T-cell (primary cell): ENCODE measurements at places on chromosomes 1 and 21. TPM values are rescaled to one million over a fixed set of nuclear protein-coding genes. Genes with fewer than 3 reads are reported as not detected.

DNA sequence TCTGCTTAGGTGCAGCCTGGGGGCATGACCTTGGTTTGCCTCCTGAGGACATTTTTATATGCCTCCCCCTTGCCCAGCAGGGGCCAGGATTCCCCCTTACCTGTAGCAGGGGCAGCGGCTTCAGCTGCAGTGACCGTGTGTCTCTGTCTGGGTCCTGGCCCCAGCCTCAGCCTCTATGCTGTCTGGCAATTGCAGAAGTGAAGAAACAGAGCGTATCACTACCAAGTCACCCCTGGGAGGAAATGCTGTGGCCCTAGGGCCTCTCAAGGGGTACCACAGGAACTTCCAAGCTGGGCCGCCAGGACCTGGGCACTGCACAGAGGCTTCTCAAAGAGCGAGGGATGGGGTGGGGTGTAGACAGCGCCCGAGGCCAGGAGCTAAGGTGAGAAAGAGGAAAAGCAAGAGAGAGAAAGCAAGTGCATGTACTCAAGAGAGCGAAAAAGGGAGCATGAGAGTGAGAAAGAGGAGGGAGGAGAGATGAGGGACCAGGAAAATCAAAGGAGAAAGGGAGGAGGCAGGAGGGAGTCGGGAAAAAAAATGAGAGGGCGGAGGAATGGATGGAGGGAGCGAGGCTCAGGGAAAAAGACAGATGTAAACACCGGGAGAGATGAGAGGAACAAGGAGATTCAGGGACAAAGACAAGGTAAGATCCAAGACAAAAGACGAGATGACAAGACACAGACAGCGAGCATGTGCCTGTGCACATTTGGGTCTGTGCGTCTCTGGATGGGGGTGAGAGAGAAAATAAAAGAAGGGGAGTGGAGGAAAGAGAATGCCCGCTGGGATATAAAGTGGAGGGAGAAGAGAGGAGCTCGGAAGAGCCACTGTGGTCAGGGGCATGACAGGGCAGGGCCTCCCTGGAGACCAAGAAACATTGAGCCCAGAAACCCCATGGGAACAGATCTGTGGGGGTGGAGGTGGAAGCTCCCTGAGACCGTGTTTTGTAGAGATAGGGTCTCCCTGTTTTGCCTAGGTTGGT, at the start of gene PTAFR:
PTAFR (minus strand) TSS at position 199 of the 979 bp plus-strand sequence. CDS start 25,669 bp downstream, outside the sequence.
- no peak for DNase-seq
- no peak within 1 kb of the TSS for H3K27ac ChIP-seq
- H3K4me1 ChIP-seq = peaks cover 31% of the 10 kb centered on the region
- no peak within 1 kb of the TSS for H3K4me3 ChIP-seq

Gene ATPAF1
- total RNA-seq = 22.0 TPM

Gene CR1
- 10.6 TPM for total RNA-seq

GRCh38 chr21:40152476-40152875, 285.2 kb downstream of the PCP4 start:
- no peaks in the 10 kb centered on the region for H3K27me3 ChIP-seq
- no peak overlapping the region for H3K27ac ChIP-seq
- no peak overlapping the region for H3K4me3 ChIP-seq
- H3K36me3 ChIP-seq = no peaks in the 10 kb centered on the region
- no peak for DNase-seq
- H3K4me1 ChIP-seq = no peaks in the 10 kb centered on the region

- H3K4me3 ChIP-seq = no peak overlapping the region
- DNase-seq = no peak
- peaks cover 60% of the 10 kb centered on the region for H3K4me1 ChIP-seq
- no peak overlapping the region for H3K27ac ChIP-seq
- no peaks in the 10 kb centered on the region for H3K36me3 ChIP-seq
Measured at GRCh38 chr1:22045604-22046228, 6.8 kb upstream of the CDC42 start.

Gene TMCO2
- not detected for total RNA-seq

DNA sequence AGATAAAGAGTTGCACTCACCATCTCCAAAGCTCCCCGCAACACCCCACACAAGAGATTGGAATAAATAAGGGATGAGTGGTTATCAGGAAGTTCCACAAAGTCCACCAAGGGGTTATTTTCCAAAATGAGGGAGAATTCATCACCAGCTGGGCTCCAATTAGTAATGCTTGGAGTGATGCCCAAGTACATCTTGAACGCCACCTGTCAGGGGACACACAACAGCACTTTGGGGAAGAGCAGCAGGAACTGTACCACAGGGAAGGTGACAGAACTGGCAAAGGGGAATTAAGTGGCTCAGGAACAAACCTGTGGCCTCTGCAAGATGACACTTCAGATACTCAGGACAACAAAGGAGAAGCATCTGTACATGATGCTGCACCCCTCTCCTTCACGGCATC, 11.5 kb downstream of the TRAPPC3 start:
- H3K4me3 ChIP-seq = no peak overlapping the region
- no peak overlapping the region for H3K27ac ChIP-seq
- H3K36me3 ChIP-seq = peaks cover 11% of the 10 kb centered on the region
- peaks cover 2% of the 10 kb centered on the region for H3K4me1 ChIP-seq

DNA sequence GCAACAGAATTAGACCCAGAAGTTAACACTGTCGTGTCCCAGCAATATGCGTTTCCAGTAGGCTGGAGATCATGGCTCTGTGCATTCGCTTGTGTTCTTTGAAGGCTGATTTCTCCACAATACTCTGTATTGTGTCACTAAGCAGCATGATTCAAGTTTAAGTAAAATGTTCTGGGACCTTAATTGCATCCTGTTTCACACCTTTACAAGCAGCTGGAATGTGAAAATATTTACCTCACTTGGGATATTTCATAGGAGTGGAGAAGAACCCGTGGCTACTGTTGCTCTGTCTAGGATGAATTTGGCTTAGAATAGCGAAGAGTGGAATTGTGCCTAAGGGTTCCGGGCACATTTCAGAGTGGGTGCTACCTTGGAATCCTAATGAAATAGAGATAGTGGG, 6.3 kb downstream of the PTGFRN start:
- DNase-seq = no peak
- no peak overlapping the region for H3K27ac ChIP-seq
- H3K4me3 ChIP-seq = no peak overlapping the region
- H3K27me3 ChIP-seq = no peaks in the 10 kb centered on the region
- H3K36me3 ChIP-seq = no peaks in the 10 kb centered on the region

DNA sequence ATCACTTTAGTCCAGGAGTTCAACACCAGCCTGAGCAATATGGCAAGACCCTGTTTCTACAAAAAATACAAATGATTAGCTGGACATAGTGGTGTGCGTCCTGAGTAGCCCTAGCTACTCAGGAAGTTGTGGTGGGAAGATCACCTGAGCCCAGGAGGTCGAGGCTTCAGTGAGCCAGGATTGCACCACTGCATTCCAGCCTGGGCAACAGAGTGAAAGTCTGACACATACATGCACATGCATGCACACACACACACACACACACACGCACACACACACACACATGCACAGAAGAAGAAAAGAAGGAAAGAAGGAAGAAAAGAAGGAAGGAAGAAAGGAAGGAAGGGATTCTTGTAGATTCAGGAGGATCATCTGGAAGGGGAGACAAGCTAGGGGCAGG, 104.4 kb upstream of the USP25 start:
- no peak for DNase-seq
- no peaks in the 10 kb centered on the region for H3K36me3 ChIP-seq
- H3K27ac ChIP-seq = no peak overlapping the region
- H3K4me3 ChIP-seq = no peak overlapping the region
- no peaks in the 10 kb centered on the region for H3K27me3 ChIP-seq
- H3K4me1 ChIP-seq = no peaks in the 10 kb centered on the region

DNA sequence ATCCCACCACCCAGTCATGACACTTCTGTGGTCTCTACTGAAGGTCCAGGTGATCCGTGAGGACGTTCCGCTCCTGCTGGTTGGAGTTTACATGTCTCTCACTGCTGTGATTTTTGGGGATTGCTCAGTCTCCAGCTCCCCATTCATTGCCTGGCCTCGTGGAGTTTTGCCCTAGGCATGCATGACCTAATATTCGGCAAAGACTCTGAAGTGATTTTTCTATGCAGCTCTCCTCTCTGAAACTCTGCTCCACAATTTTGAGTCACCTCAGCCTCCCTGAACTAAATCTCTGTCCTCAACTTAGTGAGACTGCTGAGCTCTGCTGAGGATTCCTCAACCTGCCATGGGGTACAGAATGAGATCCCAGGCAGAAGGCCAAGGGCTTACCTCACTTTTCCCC, 174.4 kb upstream of the FGGY start:
- H3K27ac ChIP-seq = no peak overlapping the region
- peaks cover 9% of the 10 kb centered on the region for H3K4me1 ChIP-seq
- H3K36me3 ChIP-seq = no peaks in the 10 kb centered on the region
- H3K27me3 ChIP-seq = no peaks in the 10 kb centered on the region
- DNase-seq = no peak

GRCh38 chr1:33610864-33611455, 138.5 kb downstream of the ZSCAN20 start:
- H3K4me3 ChIP-seq = no peak overlapping the region
- H3K27ac ChIP-seq = no peak overlapping the region
- H3K4me1 ChIP-seq = no peaks in the 10 kb centered on the region

Gene COL8A2
- 0.09 TPM for total RNA-seq

DNA sequence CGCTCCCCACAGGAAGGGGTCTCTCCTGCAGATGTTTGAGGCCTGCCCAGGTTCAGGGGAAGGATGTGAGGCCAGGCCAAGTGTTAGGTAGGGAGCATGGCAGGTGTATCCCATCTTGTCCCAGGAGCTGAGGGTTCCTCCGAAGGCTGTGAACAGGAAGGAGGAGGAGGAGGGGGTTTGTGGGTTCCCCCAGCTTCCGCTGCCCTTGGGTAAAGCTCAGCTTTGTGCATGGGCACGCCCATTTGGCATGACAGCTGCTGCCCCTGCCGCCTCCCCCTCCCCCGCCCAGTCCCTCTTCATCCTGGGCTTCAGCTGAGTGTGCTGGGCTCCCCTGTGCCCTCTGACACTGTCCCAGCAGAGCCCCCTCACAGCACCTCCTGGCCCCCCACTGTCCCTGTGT, 25.5 kb downstream of the TNFRSF8 start:
- peaks cover 23% of the 10 kb centered on the region for H3K4me1 ChIP-seq
- H3K36me3 ChIP-seq = no peaks in the 10 kb centered on the region
- peak; percentile 36 for DNase-seq
- H3K27ac ChIP-seq = peak overlapping the region; percentile 79
- H3K27me3 ChIP-seq = no peaks in the 10 kb centered on the region
- peak overlapping the region; percentile 18 for H3K4me3 ChIP-seq

DNA sequence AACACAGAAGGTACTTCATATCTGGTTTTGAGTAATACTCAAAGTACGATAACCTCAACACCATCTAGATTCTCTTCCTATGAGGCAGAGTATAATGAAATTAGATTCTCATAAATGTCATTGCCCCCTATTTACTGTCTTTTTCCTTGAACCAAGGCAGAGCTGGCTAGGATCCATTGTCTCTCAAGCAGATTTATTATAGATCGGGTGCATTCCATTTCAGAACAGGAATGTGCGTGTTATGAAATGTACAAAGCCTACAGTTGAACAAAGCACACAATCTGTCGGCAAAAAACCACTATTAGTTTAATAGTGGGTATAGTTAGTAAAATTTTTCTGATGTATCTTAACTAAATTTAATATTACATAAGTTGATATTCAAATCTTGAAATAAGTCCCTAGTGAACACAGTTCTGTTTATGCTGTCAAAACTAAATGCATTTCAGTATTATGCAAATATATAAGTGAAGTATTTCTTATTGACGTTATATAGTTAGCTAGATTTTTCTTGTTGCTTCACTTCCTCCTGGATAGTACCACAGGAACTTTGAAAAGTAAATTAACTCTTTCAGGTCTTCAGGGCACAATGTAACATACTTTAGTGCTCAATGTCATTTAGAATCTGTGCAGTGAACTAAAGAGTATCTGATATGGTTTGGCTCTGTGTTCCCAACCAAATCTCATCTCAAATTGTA, 92.1 kb downstream of the DDAH1 start:
- H3K27ac ChIP-seq = no peak overlapping the region
- no peaks in the 10 kb centered on the region for H3K36me3 ChIP-seq

- H3K27ac ChIP-seq = peak overlapping the region; percentile 54
- H3K4me1 ChIP-seq = peaks cover 22% of the 10 kb centered on the region
- no peak overlapping the region for H3K4me3 ChIP-seq
- no peaks in the 10 kb centered on the region for H3K27me3 ChIP-seq
- H3K36me3 ChIP-seq = no peaks in the 10 kb centered on the region
- DNase-seq = peak; percentile 48
Measured at GRCh38 chr1:225928186-225929175, 4.4 kb upstream of the PYCR2 start.

Gene SMPDL3B
- total RNA-seq = 0.44 TPM

DNA sequence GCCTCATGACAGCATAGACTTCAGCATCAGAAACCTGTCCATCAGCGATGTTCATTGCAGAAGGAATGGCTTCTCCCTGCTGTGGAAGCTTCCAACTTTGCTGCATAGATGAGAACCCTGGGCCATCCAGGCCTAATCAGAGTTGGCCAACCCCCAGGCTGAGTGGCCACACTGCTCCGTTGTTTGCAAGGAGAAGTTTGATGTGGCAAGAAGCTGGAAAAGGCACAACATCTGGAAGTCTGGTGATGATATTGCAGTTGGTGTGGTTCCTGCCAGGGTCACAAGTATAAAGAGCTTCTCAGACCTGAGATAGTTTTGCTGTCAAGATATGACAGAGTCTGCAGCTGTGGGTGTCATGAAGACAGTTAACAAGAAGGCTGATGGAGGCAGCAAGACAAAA, 41.2 kb downstream of the RHOU start:
- H3K27me3 ChIP-seq = no peaks in the 10 kb centered on the region
- no peaks in the 10 kb centered on the region for H3K4me1 ChIP-seq
- DNase-seq = no peak
- H3K4me3 ChIP-seq = no peak overlapping the region

DNA sequence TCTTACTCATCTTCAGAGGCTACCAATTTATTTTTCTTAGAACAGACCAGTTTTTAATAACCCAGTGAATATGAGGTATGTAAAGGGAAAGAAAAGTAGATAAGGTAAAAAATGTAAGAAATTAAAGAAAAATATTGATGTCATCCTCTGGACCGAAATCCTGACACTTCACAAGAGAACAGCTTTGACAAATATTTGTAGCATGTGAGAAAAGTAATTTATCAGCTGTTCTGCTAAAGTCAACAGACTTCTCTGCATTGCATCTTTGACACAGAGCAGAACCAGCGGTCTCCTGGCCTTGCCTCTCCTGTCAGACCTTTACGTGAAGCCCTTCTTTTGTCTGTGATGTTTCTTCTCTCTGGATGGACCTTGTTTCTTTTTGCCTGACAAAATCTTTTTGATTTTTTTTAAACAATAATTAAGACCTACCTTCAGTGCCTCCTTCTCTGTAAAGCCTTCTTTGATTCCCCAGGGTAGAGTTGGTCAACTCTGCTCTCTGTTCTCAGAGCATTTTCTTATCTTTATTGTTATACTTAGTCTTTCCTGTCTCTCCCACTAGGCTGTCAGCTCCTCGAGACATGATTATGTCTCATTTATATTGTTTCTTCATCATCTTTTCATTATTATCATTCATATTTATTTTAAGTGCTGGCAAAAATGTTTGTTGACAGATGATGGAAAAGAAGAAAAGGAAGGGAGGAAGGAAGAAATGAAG, 35.4 kb downstream of the RGS4 start:
- H3K4me1 ChIP-seq = no peaks in the 10 kb centered on the region
- DNase-seq = no peak
- H3K4me3 ChIP-seq = no peak overlapping the region
- no peak overlapping the region for H3K27ac ChIP-seq

- no peaks in the 10 kb centered on the region for H3K36me3 ChIP-seq
- H3K27me3 ChIP-seq = no peaks in the 10 kb centered on the region
Measured at GRCh38 chr1:91454136-91454535, 46.5 kb upstream of the CDC7 start.
